ENCODE measurements at places on chromosomes 12 and 14.

- DNase-seq, result no peak
These were observed at the start of gene HSPB8 for GRCh38 chr12:119178544-119179334. Gene HSPB8, plus strand, starts transcription at chr12:119178931. Its CDS starts 382 bp downstream, at chr12:119179313.

DNA sequence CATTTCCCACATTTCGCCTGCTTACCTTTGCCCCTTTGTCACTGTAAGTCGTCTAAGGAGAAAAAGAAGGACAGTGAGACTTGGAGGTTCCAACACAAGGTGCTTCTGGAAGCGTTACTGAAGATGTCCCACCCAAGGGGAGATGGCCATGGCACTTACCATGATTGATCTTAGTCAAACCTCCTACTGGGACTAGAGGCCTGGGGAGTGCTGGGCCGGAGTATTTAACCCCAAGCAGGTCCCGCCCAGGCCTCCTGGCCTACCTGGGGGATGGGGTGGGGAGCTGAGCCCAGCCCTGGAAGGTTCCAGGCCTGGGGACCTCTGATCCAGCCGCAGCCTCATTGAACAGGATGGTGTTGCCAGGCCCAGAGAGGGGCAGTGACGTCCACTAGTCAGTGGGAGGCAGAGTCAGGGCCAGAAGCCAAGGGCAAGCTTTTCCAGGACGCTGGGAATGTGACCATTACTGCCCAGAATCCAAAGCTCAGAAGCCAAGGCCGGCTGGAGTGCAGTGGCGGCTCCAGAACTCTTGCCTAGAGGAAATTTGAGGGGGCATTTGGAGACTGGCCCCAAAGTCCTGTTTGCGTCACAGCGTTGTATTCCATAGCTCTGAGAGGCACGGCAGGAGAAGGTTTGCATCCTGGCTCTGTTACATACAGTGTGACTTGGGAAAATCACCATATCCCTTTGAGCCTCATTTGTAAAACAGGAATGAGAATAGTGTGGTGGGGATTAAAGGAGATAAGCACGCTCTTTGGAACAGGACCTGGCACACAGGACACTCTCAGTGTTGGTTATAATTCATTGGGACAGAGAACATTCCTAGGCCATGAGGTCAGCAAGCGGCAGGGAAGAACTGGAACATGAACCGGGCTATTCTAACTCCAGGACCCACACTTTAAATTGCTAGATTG lies at the start of gene HPD:
Gene HPD (minus strand): TSS at position 198 of the 911 bp plus-strand sequence. CDS start 36 bp downstream, at position 162.
- peak; percentile 38 for DNase-seq

- DNase-seq, result no peak
These were observed 1.1 kb upstream of the TUBA1A start for GRCh38 chr12:49189731-49190716.

GRCh38 chr14:96445844-96446710 lies 54.1 kb downstream of the AK7 start:
- no peak for DNase-seq

- DNase-seq, result no peak
These were observed 16.0 kb upstream of the CCT2 start for GRCh38 chr12:69569236-69569635.

DNA sequence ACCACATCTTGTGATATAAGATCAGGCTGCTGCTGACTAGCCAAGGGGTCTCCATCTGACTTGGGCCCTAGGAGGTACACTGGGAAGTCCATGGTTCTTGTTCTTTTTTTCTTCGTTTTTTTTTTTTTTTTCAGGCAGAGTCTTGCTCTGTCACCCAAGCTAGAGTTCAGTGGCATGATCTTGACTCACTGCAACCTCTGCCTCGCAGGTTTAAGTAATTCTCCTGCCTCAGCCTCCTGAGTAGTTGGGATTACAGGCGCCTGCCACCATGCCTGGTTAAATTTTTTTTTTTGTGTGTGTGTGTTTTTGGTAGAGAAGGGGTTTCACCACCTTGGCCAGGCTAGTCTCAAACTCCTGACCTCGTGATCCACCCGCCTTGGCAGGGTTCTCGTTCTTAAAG lies 178.2 kb downstream of the RMST start:
- DNase-seq, result no peak

GRCh38 chr14:37090026-37090425 lies 82.4 kb downstream of the SLC25A21 start:
- no peak for DNase-seq

DNA sequence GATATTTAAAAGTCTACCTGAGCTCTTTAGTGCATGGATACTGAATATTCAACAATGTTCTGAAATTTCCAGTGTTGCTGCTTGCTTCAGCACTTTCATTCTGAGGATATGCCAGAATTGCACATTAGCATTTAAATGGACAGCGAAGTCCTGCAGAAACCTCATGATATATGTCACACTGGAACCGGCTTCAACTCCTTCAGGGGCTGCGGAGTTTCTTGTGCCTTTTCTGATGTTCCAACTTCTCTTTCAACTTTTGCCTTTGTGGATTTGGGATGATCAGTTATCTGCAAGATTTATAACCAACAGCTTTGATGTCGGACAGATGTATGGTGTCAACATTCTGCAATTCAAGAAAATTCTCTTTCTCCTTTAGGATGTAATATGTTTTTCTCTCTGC lies 142.5 kb upstream of the LMNTD1 start:
- DNase-seq, result no peak

- DNase-seq, result no peak
These were observed 391.9 kb downstream of the GALC start for GRCh38 chr14:87601036-87601435.

- no peak for DNase-seq
These were observed 210.9 kb upstream of the PRKD1 start for GRCh38 chr14:30138567-30138966.

- no peak for DNase-seq
These were observed 54.3 kb downstream of the CCDC85C start for GRCh38 chr14:99549684-99550083.

Data from non-pigmented ciliary epithelial cell (primary cell).